CD4-positive, alpha-beta memory T cell (primary cell): ENCODE measurements at places on chromosomes 13 and 19. TPM values are rescaled to one million over a fixed set of nuclear protein-coding genes. Genes with fewer than 3 reads are reported as not detected.

- H3K4me1 ChIP-seq: peaks cover 16% of the 10 kb centered on the region
- no peaks in the 10 kb centered on the region for H3K27me3 ChIP-seq
- no peak overlapping the region for H3K27ac ChIP-seq
- H3K4me3 ChIP-seq: no peak overlapping the region
- H3K36me3 ChIP-seq: no peaks in the 10 kb centered on the region
- DNase-seq: peak; percentile 54
These were observed 6.9 kb downstream of the ZNF490 start for GRCh38 chr19:12603714-12604113.

- H3K27ac ChIP-seq: no peak overlapping the region
- H3K4me3 ChIP-seq: no peak overlapping the region
- H3K27me3 ChIP-seq: no peaks in the 10 kb centered on the region
- no peaks in the 10 kb centered on the region for H3K4me1 ChIP-seq
These were observed 469.2 kb upstream of the PCDH20 start for GRCh38 chr13:61884830-61885229.

GRCh38 chr13:98525456-98526181 is 51.3 kb downstream of the STK24 start:
- H3K4me3 ChIP-seq: no peak overlapping the region
- no peak for DNase-seq
- H3K4me1 ChIP-seq: peaks cover 100% of the 10 kb centered on the region
- no peaks in the 10 kb centered on the region for H3K36me3 ChIP-seq

- no peaks in the 10 kb centered on the region for H3K36me3 ChIP-seq
- no peaks in the 10 kb centered on the region for H3K4me1 ChIP-seq
- no peak overlapping the region for H3K27ac ChIP-seq
- no peak for DNase-seq
- no peak overlapping the region for H3K4me3 ChIP-seq
- H3K27me3 ChIP-seq: no peaks in the 10 kb centered on the region
These were observed 182.8 kb downstream of the MAB21L1 start for GRCh38 chr13:35293579-35294226.

DNA sequence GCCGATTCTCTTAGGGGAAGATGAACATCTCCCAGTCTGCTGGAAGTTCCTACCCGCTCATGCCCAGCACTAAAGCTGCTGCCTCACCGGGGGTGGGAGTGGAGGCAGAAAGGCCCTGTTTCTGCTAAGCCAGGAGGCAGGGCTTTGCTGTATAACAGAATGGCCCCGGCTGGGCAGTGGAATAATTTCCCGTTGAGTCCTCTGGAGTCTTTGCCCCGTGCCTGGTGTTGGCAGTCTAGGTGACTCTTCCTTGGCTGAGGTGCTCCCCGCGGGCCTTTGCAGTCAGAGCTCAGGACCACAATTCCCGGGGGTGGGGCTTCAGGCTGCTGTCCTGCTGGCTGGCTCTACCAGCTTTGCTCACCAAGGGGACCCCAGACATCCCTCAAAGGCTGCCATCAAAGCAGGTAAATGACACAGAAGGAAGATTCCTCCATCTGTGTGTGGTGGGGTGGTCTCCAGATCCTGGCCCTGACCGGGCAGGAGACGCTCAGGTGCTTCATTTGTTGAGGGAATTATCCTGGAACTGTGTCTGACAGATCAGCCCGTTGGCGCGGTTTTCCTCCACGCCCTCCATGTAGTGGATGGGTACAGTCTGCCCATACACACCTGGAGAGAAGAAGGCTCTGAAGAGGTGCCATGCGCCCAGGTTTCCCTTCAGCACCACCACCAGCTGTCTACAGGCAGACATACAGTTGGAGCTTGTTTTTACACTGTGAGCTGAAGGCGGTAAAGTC is 209.9 kb downstream of the TEX29 start:
- no peaks in the 10 kb centered on the region for H3K36me3 ChIP-seq
- no peak overlapping the region for H3K27ac ChIP-seq
- no peak overlapping the region for H3K4me3 ChIP-seq
- H3K4me1 ChIP-seq: no peaks in the 10 kb centered on the region
- no peaks in the 10 kb centered on the region for H3K27me3 ChIP-seq

DNA sequence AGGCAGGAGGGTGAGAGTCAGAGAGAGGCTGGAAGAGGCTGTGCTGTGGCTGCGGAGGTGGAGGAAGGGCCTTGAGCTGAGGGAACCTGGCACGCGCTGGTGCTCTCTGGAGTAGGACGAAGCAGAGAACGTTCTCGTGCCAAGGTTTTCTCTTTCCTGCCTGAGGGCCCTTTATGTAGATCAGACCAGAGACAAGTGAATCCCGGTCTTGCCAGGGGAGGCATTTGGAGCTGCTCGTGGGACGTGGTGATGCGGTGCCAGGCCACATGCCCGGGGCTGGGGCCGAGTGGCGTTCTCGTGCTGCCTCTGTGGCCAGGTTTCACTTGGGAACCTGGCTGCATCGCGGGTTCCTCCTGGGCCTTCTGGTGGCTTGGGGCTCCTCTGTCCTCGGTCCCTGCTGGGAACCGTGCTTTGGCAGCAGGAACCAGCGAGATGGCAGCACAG is 54.2 kb downstream of the KDM4B start:
- H3K27ac ChIP-seq: no peak overlapping the region
- H3K27me3 ChIP-seq: no peaks in the 10 kb centered on the region
- H3K4me3 ChIP-seq: no peak overlapping the region
- H3K4me1 ChIP-seq: no peaks in the 10 kb centered on the region

- no peaks in the 10 kb centered on the region for H3K27me3 ChIP-seq
- H3K36me3 ChIP-seq: peaks cover 24% of the 10 kb centered on the region
- no peaks in the 10 kb centered on the region for H3K4me1 ChIP-seq
- no peak for DNase-seq
These were observed 28.6 kb downstream of the NAXD start for GRCh38 chr13:110643768-110644421.

GRCh38 chr13:23356368-23356767 is 77.1 kb downstream of the SACS start:
- H3K27ac ChIP-seq: no peak overlapping the region
- no peak overlapping the region for H3K4me3 ChIP-seq
- peaks cover 42% of the 10 kb centered on the region for H3K36me3 ChIP-seq
- no peak for DNase-seq

DNA sequence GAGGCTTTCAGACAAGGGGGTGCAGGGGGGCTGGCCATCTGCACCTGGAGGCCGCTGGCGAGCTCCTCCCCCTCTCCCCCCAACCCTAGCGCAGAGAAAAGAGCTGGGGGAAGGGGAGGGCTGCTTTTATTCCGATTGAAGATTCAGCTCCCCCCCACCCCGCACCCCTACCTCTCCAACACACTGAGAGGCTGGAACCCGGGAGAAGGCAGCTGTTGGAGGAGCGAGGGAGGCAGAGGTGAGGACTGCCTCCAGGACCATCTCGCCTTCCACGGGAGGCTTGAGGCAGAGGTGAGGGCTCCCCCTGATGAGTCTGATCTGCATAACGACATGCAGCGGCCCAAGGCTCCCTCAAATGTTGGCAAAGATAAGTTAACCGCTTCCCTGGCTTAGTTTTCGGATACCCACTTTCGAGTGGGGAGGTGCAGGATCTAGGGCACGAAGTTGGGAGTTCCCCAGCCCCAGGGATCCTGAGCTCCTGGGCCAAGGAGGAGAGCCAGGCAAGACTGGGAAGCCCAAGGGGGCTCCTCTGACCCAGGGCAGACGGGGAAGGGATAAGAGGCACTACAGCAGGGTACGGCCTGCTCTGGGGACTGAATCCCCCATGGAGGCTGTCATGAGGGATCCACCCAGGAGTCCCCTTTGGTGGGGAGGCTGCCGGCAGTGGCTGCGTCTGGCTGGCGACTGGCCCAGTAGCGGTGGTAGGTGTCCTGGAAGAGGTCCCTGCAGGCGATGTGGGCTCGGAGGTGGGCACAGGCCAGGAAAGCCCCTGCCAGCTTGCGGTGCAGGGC is 1.2 kb upstream of the NUMBL start:
- no peak overlapping the region for H3K4me3 ChIP-seq
- peak overlapping the region; percentile 60 for H3K27ac ChIP-seq
- H3K4me1 ChIP-seq: peaks cover 8% of the 10 kb centered on the region
- H3K36me3 ChIP-seq: no peaks in the 10 kb centered on the region
- H3K27me3 ChIP-seq: no peaks in the 10 kb centered on the region

DNA sequence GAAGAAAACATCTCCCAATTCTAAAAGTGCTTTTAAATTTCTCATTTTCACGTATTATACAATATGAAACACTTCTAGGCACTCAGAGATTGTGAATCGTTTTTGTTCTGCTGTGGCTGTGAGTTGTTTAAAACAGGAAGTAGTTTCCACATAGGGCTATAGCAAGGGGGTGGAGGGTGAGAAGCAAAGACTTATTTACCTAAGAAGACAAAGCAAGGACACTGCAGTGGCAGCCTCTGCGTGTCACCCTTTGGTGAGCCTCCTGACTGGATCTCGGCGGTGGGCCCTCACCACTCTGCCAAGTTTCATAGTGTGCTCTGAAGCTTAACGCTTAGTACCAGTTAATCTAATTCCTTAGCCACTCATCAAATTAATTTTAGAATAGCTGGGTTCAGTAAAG is 56.8 kb downstream of the TNFSF13B start:
- DNase-seq: no peak
- H3K4me3 ChIP-seq: no peak overlapping the region
- no peaks in the 10 kb centered on the region for H3K36me3 ChIP-seq
- no peaks in the 10 kb centered on the region for H3K27me3 ChIP-seq

DNA sequence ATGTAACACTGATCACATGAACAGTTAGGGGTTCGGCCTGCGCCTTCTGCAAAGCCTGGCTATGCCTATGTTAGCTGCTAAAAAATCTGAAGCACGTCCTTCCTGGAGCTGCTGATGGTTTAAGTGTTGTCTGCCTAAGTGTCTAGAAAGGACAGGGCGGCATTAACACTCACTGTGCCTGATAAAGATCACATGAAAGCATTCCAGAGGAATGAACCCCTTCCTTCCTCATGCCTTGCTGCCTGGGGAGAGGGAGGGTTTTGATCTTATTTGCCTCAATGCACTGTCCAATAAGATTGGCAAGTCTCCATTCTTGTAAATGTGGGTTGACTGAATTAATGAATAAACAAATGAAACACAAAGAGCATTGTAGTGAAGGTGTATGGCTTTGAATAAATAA is 5.2 kb downstream of the DOCK9 start:
- no peaks in the 10 kb centered on the region for H3K27me3 ChIP-seq
- no peak for DNase-seq
- H3K27ac ChIP-seq: no peak overlapping the region
- no peaks in the 10 kb centered on the region for H3K36me3 ChIP-seq
- H3K4me1 ChIP-seq: peaks cover 39% of the 10 kb centered on the region

SIGLEC6 gene
- total RNA-seq: not detected

FNDC3A gene
- 43.7 TPM for total RNA-seq

SOX21 gene
- not detected for total RNA-seq

SIGLECL1 gene
- total RNA-seq: not detected

KLHL26 gene
- total RNA-seq: 13.4 TPM

RAVER1 gene
- total RNA-seq: 46.1 TPM

PCDH20 gene
- total RNA-seq: not detected

SERTAD3 gene
- 17.8 TPM for total RNA-seq

ZNF20 gene
- 7.4 TPM for total RNA-seq

MBD3L3 gene
- total RNA-seq: not detected

PCSK4 gene
- total RNA-seq: 3.7 TPM
